ENCODE measurements at places on chromosomes 5 and 9.

DNA sequence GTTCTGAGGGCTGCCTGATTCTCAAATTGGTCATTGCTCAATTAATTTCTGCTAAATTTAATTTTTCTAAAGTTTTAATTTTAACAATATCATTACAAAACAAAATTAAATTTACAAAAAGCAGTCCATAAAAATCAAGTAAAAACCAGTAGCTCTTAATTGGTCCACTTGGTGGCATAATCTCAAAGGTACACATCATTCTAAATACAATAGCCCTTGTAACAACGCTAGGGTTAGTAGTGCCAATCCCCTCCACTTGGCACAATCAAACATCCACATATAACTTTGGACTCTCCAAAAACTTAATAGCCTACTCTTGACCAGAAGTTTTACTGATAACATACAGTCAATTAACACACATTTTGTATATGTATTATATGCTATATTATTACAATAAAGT, 1.9 kb upstream of the NDUFB6 start:
- no peak for DNase-seq

DNA sequence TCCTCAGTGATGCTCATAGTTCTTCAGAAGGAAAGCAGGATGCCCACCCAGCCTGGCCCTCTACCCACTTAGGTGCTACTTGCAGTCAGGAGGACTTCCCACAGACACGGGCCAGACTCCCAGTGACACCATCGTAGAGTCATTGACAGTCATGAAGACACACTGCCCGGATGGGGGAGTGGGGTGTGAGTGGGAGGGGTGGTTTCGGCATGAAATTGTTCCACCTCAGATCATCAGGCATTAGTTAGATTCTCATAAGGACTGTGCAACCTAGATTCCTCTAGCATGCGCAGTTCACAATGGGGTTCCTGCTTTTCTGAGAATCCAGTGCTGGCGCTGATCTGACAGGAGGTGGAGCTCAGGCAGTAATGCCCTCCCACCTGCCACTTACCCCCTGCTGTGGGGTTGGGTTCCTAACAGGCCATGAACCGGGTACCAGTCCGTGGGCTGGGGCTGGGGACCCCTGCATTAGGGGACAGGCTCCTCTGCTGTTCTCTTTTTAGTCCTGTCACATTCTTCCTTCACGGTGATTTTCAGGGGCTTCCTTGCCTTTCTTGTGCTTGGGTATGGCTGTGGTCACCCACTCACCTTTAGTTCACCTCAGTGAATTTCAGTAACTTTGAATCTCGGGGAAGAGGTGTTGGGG, 88.2 kb upstream of the ANKRD55 start:
- no peak for DNase-seq

- no peak for DNase-seq
These were observed 34.5 kb downstream of the TRIO start for GRCh38 chr5:14177634-14178033.

GRCh38 chr5:84378961-84379360, 5.7 kb downstream of the EDIL3 start:
- no peak for DNase-seq

- DNase-seq = no peak
These were observed 173.6 kb upstream of the MAP3K1 start for GRCh38 chr5:56641635-56642260.

GRCh38 chr9:37956904-37957663, 53.2 kb upstream of the SLC25A51 start:
- DNase-seq = no peak

DNA sequence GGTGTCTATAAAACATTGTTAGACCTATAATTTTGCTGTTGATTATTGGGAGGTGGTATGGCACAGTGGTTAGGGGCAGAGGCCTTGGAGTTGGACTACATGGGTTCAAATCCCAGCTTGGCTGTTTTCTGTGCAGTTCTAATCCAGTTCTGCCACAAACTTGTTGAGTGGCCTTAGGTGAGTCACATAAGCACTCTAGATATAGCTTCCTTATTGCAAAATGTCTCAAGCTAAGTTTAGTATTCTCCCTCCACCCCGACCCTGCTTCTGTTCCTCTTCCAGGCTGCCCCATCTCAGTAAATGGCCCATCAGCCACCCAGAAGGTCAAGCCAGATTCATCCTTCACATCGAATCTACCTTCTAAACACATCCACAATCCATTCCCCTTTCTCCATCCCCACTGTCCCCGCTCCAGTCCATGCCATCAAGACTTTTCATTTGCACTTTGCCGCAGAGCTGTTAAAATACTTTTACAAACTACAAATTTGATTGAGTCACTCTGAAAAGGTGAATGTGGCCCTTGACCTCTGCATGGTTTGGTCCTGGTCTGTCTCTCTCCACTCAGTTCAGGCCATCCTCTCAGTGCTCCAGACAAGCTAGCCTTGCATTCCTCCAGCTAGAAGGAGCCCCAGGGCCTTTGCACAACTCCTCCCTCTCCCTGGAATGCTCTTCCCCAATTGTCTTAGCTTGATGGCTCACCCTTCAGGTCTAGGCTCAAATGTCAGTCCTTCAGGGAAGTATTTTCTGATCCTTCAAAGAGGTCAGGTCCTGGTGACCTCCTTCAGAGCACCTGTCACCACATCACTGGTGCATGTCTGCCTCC, 10.0 kb upstream of the HDHD3 start:
- no peak for DNase-seq

- no peak for DNase-seq
These were observed 61.0 kb downstream of the INVS start for GRCh38 chr9:100160021-100160420.

- DNase-seq = no peak
These were observed 359.3 kb downstream of the HTR1A start for GRCh38 chr5:63602971-63603370.

DNA sequence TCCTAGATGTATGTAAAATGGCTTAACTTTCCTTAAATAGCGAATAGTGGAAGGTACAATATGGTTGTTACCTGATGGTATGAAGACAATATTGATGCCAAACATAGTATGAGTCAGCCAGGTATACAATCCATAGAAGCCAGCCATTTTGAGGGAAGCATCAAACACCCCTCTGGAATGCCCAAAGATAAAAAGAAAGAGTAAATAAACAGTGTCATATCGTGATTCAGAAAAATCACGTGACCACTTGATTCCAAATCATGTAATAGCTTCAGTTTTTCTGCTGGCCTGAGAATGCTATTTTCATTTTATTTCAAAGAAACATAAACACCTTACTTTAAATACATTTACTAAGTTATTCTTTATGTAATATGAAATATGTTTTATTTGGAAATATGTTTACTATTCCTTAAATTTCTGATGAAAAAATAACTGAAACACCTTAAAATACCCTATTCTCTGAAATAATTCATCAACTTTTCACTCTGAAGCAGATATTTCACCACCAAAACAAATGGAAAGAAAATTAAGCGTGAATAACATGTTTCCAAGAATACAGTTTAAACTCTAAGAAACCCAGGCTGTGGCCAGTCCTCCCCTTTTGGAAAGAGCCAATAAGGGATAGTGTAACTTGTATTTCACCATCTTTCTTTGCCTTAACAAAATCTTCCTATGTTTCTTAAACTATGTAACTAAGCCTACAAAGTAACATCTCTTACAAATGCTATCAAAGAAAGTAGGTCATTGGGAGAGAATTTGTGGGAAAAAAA, 24.8 kb upstream of the CTNNAL1 start:
- DNase-seq = no peak

GRCh38 chr5:168976311-168976970, 324.5 kb downstream of the SLIT3 start:
- no peak for DNase-seq

DNA sequence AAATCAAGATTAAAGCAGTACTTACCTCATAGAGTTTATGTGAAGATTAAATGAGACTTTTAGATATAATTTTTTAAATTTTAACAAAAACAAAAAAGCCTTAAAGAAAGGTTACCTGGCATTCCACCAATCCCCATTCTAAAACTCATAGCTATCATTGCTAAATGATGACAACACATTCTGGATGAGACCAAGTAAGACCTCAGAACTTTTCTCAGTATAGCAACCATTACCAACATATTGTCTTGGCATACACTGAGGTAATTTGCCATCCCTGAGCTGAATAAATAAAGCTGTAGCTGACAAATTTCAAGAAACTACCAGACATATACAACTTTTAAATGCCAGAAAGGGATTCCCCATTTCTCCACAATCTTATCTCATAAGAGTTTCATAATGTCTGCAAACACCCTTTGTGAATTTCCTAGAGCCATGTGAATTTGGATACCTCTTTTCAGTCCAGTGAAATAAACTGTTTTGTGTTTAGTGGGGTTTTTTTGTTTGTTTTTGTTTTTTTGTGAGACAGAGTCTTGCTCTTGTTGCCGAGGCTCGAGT, 29.5 kb downstream of the RANBP3L start:
- DNase-seq = no peak

DNA sequence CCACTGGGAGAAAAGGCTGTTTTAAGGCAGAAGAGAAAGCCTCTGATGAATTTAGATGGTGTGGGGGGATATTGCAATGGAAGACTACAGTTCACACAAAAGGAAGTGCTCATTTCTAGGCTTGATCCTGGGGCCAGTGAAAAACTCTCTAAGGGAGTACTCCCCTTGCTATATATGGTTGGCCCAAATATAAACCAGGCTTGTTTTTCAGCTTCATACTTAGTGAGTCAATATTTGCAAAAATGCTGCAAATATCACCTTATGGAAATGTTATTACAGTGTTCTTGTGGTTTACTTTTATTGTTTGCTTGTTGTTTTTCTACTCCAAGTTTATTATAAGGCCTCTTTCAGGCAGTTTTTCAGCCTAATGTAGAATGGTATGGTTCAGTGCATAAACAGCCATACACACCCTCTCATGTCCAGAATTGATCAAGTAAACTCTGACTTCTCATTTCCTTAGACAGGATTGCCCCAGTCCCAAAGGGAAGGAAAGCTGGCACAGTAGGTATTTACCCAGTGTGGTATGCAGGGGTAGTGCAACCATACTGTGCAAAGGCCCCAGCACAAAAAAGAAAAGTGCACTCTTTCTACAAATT, 115.1 kb downstream of the FEM1C start:
- no peak for DNase-seq

- no peak for DNase-seq
These were observed 80.1 kb downstream of the TRIM32 start for GRCh38 chr9:116767219-116767618.

DNA sequence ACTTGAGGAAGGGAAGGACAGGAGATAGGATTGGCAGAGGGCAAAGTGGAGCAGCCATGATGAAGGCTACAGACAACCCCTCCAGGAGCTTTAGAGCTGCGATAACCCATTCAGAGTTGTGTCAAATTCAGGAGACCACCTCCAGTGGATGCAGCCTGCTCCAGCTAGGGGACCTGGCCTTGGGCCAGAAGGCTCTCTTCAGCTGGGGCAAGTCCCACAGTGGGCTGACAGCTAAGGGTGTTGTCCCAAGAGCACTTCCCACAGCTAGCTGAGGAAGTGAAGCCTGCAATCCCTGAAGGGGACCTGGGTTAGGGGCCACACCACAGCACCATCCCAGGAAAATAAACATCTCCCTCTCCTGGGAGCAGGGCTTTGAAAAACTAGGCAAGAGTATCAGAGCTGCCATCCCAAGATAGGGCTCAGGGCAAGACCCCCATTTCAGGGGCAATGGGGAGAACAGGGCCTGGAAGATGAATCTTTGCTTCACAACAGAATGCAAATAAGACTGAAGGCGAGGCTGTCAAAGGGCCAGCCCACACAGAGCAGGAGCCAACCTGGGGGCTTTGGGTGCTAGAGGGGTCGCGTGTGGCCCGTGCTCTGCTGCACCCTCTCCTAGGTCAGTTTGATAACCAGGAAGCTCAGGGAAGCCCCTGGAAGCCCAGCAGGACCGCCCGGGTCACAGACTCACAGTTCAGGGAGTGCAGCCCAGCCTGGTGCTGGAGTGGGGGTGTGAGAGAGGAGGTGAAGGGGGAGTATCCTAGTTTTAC, 19.3 kb upstream of the DAPK1 start:
- no peak for DNase-seq

GRCh38 chr9:89305868-89306267, 5.1 kb upstream of the CKS2 start:
- DNase-seq = no peak

GRCh38 chr9:8718121-8718725, 918.6 kb upstream of the DMAC1 start:
- DNase-seq = no peak

DNA sequence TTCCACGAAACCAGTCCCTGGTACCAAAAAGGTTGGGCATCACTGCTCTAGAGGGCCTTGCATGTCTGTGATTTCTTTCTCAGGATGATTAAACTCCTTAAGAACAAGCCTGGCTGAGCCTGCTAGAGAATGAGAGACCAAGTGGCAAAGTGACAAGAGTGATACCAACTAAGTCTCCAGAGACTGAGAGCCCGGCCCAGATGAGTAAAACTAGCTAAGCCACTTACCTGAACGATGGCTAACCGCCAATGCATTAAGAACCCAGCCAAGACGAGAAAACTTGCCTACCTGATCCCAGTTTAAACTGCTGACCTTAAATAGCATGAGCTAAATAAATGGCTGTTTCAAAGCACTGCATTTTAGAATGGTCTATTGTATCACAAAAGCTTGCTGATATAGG, 5.6 kb upstream of the CCDC152 start:
- no peak for DNase-seq

DNA sequence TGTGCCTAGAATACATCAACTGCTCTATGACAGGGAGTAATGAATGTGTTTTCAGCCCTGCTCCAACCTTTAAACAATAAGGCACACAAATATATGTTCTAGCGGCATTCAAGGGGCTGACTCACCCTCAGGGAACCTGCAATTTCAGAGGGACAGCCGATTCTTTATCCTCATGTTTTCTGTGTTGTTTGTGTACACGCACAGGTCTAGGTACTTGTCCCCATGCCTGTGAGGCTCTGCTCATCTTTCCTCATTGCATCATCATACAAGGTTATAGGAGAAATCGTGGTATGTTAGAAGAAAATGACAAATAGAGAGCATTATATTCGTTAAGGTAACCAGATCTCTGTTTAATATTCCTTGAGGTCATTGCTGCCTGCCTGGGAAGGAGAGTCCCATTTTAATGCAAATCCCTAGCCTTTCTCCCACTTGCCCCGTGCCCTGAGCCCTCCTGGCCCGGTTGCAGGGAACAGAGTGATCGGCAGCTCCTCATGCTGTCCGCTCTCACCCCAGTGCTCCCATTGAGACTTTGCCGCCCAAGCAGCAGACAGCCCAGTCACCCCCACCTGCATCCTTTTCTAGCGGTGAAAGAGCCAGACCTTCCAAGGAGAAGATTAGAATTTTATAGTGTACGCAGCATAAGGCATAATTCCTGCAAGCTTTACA, 14.6 kb downstream of the MAP1B start:
- no peak for DNase-seq

GRCh38 chr5:113216545-113216944, 218.2 kb downstream of the TSSK1B start:
- DNase-seq = no peak

DNA sequence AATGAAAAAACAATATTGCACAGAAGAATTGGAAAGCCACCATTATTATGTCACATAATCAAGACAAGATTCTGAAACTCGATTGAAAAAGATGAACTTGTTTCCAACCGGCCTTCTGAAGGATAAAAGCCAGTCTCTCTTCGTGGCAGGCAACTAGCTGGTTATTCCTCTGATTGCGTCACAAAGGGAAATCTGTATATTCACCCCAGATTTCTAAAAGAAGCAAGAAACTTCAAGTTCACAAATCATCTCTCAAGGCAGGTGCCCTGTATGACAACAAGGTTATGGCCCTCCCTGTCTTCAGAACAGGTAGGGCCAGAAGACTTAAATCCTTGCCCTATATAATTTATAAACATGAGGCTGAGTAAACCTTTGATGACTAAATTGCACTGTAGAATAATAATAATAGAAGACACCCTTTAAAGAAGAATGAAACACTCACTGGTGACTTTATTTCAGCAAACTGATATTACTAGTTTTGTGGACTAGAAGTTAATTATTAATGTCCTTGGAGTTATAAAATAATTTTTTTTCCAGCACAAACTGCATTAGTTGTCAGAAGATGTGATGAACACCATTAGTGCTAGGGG, 2.9 kb upstream of the KLF4 start:
- DNase-seq = no peak
